ENCODE measurements at places on chromosomes 1 and 21.

DNA sequence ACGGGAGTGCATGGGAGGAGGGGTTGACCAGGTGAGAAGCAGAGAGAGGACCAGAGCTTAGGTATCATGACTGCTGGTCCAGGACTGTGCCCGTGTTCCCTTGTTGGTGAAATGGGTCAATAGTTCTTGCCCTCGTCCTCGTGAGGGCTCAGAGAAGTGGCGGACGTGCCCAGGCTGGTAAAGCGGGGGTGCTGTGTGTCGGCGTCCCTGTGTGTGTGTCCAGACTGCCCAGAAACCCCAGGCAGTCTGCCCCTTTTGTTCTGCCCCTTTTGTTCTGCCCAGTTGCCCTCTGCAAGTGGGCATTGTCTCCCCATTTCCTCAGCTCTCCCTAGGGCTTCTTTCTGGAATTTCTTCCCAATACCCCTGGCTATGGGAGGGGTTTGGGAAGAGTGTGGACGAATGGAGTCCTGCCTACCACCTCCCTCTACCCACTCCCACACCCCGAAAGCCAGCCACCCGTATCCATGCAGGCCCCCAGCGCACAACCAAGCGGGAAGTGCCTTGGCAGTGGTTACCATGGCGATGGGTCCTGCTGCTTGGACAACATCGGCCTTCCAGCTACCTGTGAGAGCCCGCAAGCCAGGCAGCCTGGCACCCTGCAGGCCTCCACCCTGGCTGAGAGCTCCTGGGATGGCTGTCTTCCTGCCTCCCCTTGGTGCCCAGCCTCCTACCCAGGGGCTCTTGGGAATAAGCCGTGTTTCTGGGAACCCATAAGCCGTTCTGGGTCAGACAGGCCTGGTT, 34.7 kb downstream of the ACOT11 start:
- DNase-seq, result no peak

DNA sequence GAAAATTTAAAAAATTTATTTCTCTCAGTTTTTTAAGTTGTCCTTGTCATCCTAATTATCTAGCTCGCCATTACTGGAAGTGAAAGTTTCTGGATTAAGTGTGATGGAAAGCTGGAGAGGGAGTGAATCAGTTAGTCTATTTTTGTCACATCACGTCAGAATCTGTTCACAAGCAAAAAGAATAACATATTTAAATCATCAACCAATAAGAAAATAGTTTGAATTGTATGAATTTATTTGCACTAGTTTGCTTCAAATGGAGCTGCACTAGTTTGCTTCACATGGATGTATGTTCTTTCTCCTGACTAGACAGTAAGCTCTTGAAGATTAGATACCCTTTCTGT, 22.8 kb downstream of the PHC2 start:
- DNase-seq, result no peak

- DNase-seq, result no peak
Observed at GRCh38 chr21:36171741-36172331, 15.2 kb downstream of the DOP1B start.

DNA sequence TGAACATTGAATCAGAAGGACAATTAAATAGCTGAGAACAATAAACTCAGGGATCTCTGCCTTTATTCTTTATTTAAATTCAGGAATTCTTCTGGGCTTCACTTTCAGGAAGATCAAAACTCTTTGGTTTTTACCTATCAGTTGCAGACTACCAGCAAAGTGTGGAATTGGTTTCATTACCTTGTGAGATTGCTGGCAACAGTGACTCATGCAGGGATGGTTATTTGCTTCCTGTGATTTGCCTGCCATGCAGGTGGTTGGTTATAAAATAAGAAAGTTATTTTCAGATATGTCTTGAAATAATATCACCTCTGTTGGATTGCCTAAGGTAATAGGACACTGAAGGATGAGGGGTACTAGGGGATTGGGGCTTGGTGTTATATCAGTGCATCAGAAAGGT, 204.6 kb downstream of the PTBP2 start:
- no peak for DNase-seq
